ENCODE measurements at places on chromosomes 2 and 18. TPM values are rescaled to one million over a fixed set of nuclear protein-coding genes. Genes with fewer than 3 reads are reported as not detected.

HRH4 gene
- 0.13 TPM for total RNA-seq

DNA sequence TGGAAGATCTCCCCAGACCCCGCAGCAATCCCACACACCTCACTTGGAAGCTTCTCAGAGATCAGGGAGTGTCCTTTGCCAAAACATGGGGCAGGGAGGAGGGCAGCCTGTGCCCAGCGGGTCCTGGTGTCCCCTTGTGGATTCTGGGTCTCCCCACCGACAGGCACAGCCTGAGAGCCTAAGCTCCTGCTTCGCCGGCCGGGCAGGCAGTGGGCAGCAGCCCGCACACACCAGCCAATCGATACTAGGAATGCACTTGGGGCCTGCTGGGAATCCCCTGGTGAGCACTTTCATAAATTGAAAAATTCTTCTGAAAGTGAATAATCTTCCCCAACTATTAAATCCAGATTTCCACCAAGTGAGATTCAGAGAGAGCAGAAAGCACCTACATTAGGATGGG, 246.0 kb downstream of the ATAD2B start:
- DNase-seq: no peak

DNA sequence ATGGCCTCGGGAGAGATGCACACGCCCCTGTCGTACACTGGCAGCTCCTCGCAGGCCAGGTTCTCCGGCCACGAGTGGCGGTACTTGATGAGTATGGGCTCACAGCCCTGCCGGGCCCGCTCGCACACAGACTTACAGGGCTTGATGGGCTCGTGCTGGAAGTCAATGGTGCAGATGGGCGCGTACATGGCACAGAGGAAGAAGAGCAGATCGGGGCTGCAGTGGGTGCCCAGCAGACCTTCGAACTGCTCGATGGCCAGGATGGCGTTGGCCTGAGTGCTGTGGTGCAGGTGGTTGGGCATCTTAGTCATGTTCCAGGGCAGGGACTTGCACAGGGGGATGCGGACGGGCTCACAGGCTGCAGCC, 359 bp downstream of the FRZB start:
- DNase-seq: no peak

DNA sequence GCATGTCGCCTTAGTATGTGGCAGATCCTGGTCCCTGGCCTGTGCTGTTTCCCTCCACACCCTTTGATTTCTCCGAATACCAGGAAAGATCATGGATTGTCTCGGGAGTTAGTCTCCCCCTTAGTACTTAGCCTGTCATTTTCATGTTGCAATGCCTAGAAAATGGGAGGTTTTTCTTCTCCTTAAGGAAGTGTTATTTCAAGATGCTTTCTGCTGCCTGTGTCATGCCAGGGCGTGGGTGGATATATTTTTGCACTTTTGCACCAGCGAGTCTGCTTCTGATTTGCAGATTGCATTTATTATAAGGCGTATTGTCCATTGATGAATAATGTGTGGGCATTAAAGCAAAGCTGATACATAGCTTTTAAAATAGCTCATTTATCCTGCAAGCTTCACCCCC, 223.5 kb downstream of the NEDD4L start:
- DNase-seq: no peak

- DNase-seq: peak; percentile 99
These were observed 96.8 kb upstream of the CDC42EP3 start for GRCh38 chr2:37767959-37768925.

Measured in myocyte (in vitro differentiated cells).